ENCODE measurements at places on chromosomes 6 and 20.

DNA sequence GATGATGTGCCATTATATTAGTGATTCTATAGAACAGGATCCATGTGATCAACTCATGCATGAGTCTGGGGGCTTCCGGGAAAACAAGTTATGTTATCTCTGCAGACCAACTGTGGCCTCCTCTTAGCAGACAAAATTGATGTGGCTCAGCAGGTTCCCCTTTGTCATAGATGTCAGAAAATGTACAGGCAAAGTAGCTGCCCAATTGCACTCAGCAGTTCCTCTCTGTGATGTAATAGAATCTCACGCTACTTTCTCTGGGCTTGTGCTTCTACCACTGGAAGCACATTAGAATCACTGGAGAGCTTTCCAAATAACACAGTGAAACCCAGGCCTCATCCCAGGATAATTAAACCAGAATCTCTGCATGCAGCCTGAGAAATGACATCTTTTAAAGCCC lies 253.1 kb downstream of the SLC24A3 start:
- DNase-seq: no peak

DNA sequence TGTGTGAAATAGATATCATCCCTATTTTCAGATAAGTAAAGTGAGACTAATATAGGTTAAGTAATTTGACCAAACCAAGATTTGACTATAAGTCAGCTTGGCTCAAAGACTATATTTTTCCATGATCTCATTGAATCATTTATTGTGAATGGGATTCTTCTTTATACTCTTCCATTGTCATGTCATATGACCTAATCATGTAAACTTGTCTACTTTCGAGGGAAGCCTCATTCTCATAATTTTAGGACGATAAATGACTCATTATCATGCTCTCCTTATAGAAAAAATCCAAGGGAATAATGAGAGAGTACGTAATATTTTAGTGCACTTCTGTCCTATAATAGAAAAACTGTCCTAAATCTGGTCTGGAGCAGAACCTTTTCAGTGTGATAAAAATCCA lies 40.9 kb upstream of the CCN6 start:
- no peak for DNase-seq

GRCh38 chr6:39865011-39865888 lies 69.0 kb downstream of the MOCS1 start:
- DNase-seq: peak; percentile 58

GRCh38 chr6:50706575-50706974 lies 6.8 kb upstream of the TFAP2D start:
- DNase-seq: no peak

DNA sequence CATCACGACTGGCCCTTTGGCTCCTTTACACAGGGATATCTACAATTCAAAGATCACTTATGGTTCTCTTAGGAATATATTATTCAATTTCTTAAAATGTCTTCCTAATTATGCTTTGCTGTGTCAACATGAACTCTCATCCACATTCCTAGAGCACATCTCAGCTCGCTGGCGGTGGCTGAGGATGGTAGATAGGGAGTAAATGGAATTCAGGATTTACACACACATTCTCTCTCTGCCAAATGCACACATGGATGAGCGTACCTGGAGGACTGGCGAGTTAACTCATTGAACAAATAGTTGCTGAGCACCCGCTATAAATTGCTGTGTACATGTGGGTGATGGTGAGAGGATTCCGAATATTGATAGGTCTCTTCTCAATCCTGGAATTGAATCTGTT lies 4.8 kb upstream of the MRPS10 start:
- DNase-seq: no peak

DNA sequence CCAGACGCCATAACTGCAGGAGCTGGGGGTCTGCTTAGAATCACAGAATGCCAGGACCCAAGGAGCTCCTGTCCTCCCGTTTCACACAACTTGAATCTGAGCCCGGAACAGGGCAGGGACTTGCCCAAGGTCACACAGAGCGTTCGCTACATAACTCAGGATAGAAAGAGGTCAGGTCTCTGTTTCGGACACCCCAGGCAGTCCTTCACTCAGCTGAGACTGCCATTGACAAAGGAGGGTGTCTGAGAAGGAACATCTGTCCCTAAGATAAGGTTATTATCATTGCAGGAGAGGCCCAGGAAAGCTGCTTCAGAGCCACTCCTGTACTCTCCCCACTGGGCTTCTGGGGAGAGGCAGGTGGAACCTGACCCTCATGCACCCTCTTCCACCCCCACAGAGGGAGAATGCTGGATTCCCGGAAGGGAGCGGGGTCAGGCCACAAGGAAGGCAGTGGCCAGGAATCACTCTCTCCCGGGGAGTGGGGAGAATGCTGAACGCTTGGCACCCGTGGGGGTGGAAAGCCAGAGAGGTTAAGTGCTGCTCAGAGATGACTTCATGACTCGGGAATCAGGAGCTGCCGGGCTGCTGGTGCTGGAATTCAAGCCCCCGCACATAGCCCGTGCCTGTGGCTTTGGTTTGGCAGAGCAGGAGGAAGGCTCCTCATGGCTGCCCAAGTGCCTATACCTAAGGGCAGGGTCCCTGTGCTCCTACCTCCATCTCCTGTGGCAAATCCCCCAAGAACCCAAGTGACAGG lies 10.7 kb downstream of the SDC4 start:
- no peak for DNase-seq

DNA sequence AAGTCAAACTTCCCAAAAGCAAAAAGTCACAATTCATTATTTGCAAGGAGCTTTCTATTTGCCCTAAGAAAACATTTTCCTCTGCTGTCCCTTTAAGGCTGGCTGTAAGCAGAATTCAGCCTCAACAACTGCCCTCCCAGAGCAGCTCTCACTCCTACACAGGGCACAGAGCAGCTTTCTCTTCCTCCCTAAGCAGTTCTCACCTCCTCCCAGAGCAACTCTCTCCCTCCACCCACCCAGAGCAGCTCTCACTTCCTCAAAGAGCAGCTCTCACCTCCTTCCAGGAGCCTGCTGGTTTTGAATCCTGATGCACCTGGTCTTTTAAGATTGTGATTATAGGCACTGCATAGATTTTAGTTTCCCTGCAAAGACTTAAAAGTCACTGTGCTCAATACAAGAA lies 120.6 kb upstream of the TMEM181 start:
- no peak for DNase-seq

DNA sequence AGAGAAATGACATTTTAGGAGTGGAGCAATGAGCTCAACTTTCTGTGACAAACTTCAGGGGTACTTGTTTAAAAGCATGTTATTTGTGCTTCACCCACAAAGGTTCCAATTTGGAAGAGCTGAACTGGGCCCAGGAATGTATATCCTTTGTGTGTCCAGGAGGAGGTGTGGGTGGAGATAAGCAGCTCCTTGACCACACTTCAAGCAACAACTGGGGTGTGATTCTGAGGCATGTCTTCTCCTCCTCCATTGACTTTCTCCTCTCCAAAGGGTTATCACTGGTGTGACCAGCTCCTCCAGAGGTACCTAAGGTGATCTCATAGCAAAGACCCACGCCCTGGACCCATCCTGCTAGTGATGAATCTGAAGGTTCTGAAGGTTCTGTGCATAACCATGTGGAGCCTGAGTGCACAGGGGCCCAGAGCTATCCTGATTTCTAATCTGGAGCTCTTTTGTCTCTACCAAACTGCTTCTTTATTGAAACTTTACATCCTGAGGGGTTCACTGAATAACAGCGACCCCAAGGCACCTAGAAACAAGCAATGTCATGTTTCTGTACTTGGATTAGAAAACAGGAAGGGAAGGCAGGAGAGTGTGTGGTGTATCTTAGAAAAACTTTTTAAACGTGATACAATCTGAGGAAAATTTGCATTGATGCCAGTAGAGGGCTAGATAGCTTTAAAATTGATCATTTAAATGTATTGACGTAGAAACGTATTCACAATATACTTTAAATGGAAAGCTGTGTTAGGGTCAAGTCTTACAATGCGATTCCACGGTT lies 60.9 kb upstream of the CD93 start:
- no peak for DNase-seq

GRCh38 chr6:32617751-32618150 lies 19.5 kb upstream of the HLA-DQA1 start:
- DNase-seq: no peak

DNA sequence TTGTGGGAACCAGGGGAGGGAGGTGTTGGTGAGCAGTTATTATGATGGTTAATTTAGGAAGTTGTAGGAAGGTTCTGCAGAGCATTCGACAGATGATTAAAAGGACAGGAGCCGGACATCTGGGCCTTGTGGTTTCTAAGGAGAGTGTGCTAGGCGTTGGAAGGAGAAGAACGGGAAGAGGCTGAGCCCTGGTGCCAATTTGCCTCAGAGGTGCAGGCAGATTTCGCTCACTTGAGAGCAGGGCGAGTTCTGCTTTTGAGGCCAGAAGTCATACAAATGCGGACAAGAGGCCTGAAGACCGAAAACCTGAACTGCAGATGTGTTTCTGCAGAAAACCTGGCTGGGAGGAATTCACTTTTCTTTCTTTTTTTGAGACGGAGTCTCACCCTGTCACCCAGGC lies 30.5 kb upstream of the RPS6KA2 start:
- no peak for DNase-seq

DNA sequence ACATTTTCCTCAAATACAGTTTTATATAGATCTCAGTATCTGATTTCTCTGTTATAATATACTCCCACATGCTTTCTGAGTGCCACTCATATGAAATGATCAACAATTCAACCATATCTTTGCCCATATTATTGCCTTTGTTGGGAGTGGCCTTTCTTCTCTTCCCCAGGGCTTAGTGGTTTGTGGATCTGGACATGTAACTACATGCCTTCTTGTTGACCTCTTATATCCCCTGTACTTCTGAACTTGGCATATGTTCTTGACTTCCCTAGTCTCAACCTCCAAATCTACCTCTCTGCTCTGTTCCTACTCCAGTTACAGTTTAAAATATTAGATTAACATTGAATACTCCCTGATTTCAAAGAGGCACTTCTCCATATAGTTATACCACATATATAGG lies 34.3 kb upstream of the PRIM2 start:
- no peak for DNase-seq

DNA sequence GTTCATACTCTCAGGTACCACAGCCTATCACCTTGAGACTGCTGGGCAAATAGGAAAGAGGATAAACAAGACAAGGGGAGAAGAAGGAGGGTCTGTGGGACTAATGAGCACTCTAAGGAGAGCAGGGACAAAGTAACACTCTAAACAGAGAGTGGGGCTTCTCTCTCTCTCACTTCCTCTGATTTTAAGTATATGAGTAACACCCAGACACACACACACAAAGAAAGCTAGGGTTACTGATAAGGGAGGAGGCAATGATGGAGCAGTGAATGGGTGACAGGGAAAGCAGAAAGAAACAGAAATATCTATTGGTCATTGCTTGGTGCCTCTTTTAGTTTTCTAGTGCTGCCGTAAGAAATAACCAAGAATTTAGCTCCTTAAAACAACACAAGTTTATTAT lies 96.2 kb upstream of the RNF217 start:
- no peak for DNase-seq

GRCh38 chr6:71523548-71523947 lies 234.9 kb downstream of the OGFRL1 start:
- no peak for DNase-seq

DNA sequence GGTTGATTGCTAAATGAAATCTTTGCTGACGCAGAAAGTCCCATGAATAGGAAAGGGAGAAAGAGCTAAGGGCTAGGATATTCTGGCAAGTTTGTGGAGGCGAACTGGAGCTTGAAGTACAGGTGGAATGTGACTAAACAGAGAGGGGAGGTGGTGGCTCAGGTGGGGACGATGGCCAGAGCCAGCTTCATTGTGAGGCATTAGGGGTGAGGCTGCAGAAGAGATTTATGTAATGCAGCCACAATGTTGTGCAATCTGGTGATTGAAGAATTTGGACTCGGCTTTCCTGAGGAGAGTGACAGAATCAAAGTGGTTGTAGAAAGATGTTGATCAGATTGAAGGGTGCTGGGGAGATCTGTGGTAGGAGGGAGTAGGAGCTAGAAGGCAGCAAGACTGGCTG lies 42.9 kb upstream of the SPACA1 start:
- DNase-seq: no peak

- no peak for DNase-seq
Measured at GRCh38 chr6:18527836-18528743, 140.9 kb downstream of the RNF144B start.

- no peak for DNase-seq
Measured at GRCh38 chr6:169858935-169859351, 107.5 kb downstream of the ERMARD start.

DNA sequence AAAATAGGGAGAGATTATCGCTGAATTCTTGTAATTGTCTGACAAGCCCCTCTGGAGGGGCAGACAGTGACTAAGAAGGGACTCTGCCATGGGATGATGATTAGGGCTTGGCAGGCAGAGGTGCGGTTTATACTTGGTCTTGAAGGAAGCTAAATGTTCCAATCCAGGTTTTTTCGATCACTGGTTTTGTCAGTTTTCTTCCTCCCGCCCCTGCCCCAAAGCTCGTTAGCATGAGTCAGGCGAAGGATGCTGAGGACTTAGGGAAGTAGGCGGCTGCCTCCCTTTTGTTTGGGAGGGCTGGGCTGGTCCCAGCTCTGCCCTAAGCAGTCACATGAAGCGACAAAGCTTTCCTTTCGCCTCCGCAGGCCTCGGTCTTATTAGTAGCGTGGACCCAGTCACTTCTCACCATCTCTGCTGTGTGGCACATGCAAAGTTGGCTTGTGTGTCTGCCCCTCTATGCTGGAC lies 314.2 kb downstream of the CDC5L start:
- DNase-seq: no peak

DNA sequence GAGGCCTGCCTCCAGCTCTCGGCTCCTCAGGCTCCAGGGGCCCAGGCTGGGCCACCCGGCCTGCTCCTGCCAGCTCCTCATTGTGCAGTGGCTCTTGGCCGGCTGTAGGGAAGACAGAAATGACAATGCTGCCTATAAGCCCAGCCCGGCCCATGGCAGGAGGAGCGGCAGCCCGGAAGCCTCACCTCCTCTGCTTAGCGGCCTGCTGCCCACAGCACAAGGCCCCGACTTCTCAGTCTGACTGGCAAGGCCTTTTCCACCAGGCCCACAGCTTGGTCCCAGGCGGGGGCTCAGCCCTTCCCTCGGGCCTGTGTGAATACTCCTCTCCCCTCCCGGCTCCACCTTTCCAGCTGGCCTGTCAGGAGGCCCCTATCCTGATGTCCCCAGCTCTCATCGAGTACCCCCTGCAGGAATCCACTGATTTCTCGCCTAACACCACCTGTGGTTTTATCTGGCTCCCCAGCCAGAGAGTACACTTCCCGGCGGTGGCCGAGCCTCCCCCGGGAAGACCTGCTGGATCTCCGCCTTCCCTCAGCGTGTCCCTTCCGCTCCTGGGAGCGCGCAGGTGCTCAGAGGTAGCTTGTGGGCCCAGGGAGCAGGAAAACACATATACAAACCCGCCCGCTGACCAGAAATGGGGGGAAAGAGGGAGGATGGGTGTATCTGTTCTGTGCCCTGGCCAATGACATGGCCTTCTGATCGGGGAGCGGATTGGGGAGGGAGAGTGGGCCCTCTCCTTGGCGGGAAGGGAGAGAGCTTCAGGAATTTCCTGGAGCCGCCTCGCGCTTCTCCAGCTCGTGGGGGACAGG lies 963 bp downstream of the DDRGK1 start:
- peak; percentile 24 for DNase-seq

DNA sequence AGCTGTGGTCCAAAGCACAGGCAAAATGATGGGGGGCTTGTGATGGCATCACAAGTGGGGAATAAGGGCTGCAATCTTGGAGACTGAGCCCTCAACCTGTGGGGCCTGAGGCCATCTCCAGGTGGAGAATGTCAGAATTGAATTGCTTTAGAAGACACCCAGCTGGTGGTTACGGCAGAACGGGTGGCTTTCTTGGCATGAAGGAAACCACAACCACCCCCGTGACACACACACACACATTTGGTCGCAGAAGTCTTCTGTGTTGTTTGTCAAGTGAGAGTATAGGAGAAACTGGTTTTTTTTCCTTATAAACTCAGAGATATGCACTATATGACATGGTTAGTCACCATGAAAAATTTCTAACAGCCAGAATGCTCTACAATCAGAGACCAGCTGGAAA lies 139.5 kb upstream of the CDH4 start:
- no peak for DNase-seq

Data from stimulated activated CD4-positive, alpha-beta T cell treated with anti-CD3 and anti-CD28 coated beads, Interleukin-12 subunit alpha, Interleukin-12 subunit beta, amount 100 ng/mL, for 4 hours (primary cell).